Astrocyte (in vitro differentiated cells and primary cell): ENCODE measurements at places on chromosomes 5 and 9. TPM values are rescaled to one million over a fixed set of nuclear protein-coding genes. Genes with fewer than 3 reads are reported as not detected.
A peak's percentile ranks its signal among the peaks of the same experiment; 100 is the strongest.

DNA sequence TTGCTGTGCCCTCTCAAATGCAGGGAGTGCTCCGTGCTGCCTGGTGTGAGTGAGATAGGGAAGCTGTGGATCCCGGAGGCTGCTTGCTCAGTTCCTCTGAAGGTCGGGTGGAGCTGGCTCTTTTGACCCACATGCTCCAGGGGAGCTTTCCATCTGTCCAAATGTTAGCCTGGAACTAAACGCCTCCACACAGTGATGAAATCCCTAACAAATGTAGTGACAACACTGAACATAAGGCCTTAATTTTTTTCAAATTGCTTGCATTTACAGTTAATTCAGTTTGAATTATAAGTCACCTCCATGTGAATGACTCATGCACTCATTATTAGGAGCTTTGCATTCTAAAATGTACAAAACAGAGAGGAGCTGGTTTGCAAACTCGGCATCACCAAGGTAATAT lies 27.0 kb downstream of the PRDM6 start:
- DNase-seq, result no peak

- no peak for DNase-seq
These were observed 49.0 kb downstream of the ADAMTS2 start for GRCh38 chr5:179296150-179296821.

DNA sequence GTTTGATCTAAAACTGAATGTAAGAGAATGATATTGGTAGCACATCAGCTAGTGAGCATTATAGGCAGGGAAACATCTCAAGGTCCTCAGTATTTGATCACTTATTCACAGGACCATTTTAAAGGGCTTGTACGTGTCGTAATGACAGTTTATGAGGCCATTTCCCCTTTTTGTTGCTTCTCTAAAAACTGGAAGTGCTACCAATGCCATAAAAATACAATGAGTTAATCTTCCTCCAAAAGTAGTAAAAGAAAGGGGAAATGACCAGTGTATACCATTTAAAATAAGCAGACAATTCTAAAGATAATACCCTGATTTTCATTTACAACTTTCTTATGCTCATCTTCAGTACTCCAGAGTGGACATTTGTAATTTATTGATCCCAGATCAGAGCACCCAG lies 285.8 kb upstream of the PCSK5 start:
- no peak for DNase-seq

GRCh38 chr5:116358911-116359418 lies 215.7 kb downstream of the SEMA6A start:
- no peak for DNase-seq

DNA sequence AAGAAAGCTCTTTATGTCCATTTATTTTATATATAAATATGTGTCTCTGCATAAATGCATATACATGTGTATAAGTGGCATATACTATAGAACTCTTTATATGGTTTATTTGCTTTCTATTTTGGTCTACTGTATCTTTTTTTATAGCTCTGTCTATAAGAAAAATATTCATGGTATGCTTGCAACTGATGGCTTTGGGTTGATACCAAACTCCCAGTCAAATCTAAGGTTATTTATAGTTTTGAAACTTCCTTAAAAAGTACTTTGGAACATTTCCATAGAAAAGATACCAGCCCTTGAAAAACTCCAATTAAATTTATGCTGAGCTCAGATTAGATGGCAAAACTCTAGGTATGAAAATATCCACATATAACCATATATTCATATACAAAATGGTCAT lies 120.0 kb upstream of the KLF9 start:
- DNase-seq, result peak; percentile 21

- no peak for DNase-seq
These were observed 103.4 kb upstream of the DMRTA1 start for GRCh38 chr9:22343218-22343611.

DNA sequence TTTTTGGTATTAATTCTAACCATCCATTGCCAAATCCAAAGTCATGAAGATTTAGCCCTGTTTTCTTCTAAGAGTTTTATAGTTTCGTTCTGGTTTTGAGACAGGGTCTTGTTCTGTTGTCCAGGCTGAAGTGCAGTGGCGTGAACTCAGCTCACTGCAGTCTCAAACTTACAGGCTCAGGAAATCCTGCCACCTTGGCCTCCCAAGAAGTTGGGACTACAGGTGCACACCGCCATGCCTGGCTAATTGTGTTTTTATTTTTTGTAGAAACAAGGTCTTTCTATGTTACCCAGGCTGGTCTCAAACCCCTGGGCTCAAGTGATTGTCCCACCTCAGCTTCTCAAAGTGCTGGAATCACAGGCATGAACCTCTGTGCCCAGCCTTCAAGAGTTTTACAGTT lies 21.0 kb downstream of the ACTL7A start:
- DNase-seq, result no peak

GRCh38 chr9:34623374-34624235 lies 3.3 kb upstream of the DCTN3 start:
- DNase-seq, result no peak

DNA sequence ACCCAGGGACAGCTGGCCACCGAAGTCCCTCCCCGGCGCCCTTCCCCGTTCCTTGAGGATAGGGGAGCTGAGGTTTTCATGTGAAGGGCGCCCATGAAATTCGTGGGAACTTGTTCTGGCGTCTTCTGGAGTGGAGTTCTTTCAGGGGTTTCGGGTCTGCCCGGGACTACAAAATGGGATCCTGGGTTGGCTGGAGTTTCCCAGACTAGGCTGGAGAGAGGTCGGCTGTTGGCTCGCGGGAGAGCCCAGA lies 3.6 kb upstream of the RGMB start:
- DNase-seq, result no peak

DNA sequence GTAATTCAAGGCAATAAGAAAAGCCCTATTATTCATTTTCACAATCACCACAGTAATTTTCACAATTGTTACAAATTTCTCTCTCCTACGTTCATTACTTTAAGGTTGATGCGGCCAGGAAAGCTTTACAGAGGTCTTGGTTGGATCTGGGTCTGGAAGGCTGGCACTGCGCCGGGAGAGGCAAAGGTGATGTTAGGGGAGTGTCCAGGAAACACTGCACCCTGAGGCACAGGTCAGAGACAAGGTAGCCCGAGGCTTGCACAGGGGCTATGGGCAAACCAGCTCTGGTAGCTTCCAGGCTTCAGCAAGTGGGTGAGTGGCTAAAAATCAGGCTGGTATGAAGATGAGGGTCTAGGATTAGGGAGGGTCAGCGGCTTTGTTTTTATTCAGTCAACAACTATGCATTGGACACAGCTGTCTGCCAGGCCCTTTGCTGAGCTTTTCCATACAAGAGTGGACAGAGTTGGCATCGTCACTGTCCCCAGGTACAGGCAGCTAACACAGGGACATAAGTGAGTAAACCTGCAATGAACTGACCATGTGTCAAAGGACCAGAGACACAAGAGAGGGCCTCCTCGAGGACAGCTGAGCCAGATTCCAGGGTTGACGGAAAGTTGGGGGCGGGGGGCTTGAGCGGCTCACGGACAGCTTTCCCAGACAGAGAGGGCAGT lies 12.4 kb upstream of the TENT4A start:
- DNase-seq, result no peak

- DNase-seq, result no peak
These were observed 39.3 kb downstream of the CRB2 start for GRCh38 chr9:123395276-123395688.

GRCh38 chr5:135833961-135834638 lies 363 bp upstream of the SLC25A48 start:
- DNase-seq, result peak; percentile 27

- peak; percentile 94 for DNase-seq
These were observed 428.8 kb upstream of the CLINT1 start for GRCh38 chr5:158287643-158288271.

DNA sequence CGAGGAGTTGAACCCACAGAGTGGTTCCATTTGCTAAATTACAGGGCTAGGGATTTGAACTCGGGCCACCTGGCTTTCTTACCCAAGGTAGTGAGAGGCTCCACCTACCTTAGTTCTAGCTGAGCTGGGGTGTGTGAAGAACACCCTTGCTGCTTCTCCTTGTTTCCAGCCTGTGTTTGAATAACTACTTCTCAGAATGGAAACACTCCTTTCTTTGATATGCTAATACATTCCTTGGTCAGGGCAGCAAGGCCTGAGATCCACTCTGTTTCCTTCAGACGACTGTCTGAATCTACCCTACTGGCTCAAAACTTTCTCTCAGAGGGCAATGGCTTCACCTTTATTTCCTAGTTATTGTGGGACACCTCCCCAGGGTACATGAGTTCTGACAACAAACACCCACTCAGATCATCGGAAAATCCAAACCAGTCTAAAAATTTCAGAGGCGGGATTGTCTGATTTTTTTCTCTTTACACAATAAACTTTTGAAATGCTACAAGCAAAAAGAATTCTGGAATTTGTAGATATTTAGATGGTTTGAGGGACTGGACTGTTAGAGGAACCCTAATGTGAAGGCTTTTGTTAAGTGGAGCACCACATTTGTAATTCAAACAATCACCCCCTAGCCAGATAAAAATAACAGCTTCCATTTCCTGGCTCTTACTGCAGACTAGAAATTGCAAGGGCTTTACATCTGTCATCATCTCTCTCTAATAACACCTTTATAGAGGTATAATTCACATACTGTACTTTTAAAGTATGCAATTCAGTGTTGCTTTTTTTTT lies 4.0 kb upstream of the ATP6V1G1 start:
- DNase-seq, result no peak

DNA sequence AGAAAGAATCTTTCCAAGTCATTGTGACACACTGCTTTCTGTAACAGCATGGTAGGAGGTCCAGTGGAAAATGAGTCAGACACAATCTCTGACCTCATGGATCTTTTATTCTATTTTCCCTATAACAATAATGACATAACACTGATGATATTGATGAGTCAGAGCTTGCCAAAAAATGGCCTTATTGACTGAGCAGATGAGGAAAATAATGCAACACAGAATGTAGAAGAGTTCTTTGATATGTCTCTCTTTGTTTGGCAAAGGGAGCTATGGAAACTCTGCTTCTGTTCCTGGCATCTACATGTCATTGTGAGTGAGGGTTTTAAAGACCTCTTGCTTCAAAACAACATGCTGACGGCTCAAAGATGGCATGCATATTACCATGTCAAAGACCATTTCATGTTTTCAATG lies 443.1 kb upstream of the ZNF608 start:
- DNase-seq, result peak; percentile 20

DNA sequence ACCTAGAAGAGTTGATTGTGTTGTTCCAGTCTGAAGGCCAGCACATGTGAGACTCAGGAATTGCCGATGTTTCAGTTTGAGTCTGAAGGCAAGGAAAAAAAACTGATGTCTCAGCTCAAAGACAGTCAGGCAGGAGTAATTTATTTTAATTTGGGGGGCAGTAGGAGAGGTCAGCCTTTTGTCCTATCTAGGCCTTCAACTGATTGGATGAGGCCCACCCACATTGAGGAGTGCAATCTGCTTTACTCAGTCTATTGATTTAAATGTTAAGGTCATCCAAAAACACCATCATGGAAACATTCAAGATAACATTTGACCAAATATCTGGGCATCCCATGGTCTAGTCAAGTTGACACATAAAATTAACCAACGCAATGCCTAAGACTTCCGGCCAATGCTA lies 288.9 kb downstream of the CDK5RAP2 start:
- no peak for DNase-seq

DNA sequence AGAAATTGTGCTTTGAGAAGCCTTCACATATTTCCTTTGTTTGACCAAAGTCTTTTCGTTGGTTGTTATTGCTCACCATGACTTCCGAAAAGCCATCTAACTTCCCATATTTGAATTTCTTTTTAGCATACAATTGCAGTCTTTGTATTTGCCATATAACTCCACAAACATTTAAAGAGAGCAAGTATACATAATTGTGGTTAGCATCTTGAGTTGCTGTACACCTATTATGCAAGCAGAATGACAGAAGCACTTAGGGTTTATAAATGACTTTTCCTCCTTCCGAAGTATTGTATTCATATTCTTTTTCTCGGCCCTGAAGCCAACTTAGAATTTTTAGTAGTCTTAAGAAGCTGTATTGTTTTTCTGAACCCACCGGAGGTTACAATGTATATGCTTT lies 250.4 kb downstream of the RFK start:
- DNase-seq, result peak; percentile 45

LECT2 gene
- total RNA-seq, result not detected in 2 replicates

CSF1R gene
- 1.4 and 1.6 TPM in 2 replicates for total RNA-seq

AGXT2 gene
- not detected in 2 replicates for total RNA-seq

POU5F2 gene
- 0.43 and 0.54 TPM in 2 replicates for total RNA-seq

IL5 gene
- total RNA-seq, result not detected in 2 replicates

HNRNPA0 gene
- total RNA-seq, result 29.5 and 30.2 TPM in 2 replicates

GALT gene
- total RNA-seq, result 30.7 and 33.1 TPM in 2 replicates

KLHL9 gene
- 30.3 and 30.4 TPM in 2 replicates for total RNA-seq

IL33 gene
- total RNA-seq, result not detected in 2 replicates

GFPT2 gene
- total RNA-seq, result 14.6 and 19.0 TPM in 2 replicates

RNF183 gene
- total RNA-seq, result not detected in 2 replicates

PRELID2 gene
- 9.2 and 9.9 TPM in 2 replicates for total RNA-seq

ADGRD2 gene
- not detected in 2 replicates for total RNA-seq

SLIT3 gene
- 20.7 and 33.0 TPM in 2 replicates for total RNA-seq

PCDHGB6 gene
- 18.4 and 19.9 TPM in 2 replicates for total RNA-seq

SAPCD2 gene
- 0.41 and 0.43 TPM in 2 replicates for total RNA-seq

SH2D3C gene
- 4.6 and 5.8 TPM in 2 replicates for total RNA-seq

ARID3C gene
- total RNA-seq, result 0.16 and 0.19 TPM in 2 replicates

SLC6A18 gene
- total RNA-seq, result not detected in 2 replicates

ANKRD31 gene
- total RNA-seq, result 0.07 and 0.14 TPM in 2 replicates

ATOSB gene
- 68.9 and 76.9 TPM in 2 replicates for total RNA-seq
